ENCODE measurements at places on chromosomes 3 and 15.

GRCh38 chr3:58071480-58071971, 63.3 kb downstream of the FLNB start:
- DNase-seq: no peak

- no peak for DNase-seq
Measured at GRCh38 chr3:168416446-168416845, 320.7 kb upstream of the GOLIM4 start.

DNA sequence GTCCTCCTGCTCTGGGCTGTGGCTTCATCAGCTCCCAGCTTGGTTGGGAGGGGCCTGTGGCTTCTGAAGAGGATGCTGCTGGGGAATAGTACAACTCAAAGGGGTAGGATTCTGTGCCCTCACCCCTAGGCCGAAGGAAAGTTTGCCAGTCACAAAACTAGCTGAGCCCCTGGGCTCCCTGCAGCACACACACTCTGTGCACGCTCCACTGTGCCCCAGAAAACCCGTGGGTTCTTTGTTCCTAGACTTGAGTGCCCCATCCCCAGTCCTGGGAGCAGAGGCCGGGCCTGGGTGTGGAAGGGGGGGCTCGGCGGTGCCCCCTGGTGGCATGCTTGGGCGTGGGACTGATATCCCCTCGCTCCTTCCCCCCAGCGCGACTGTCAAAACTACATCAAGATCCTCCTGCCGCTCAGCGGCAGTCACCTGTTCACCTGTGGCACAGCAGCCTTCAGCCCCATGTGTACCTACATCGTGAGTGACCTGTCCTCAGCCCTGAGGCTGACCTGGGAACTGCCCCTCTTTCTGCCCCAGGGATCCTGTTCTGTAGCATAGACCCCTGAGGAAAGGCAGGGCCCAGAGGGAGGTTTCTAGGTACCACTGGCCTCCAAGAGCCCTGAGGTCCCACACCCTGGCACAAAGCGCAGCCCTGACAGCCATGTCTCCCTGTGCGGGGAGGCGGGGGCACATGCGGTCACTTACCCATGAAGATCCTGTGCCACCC, 14.2 kb downstream of the CIB1 start:
- DNase-seq: peak; percentile 16

DNA sequence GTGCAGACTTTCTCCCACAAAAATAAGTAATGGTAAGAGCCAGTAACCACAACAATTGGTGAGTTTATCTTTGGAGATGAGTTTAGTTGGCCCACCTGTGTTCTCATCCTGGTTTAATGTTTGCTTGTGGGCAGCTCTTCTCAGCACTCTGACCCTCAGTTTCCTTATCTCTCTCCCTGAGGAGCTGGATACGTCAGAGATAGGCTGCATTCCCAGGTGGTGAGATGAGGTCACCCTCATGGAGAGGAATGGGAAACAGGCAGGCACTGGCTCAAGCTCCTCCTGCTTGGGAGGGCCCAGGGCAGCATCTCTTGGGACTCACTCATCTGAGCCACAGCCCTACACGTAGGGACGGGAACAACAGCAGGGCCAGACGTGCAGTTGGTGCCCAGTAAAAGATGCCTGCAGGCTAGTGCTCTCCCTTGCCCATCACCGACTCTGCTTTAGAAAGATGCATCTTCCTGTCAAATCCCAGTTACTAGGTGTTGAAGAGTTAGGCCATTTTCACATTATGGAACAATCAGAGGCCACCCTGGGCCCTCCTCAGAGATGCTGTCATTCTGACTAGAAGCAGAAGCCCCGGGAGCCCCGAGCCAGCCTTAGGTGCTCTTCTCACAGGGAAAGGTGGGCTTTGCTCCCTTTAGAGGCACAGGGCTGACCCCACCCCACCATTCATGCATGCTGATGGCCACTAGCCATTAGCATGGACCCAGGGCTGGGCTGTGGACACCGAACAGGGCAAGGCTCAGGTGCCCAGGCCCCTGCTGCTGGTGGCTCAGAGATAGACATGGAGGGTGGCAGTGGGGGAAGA, 59.7 kb downstream of the GRIP2 start:
- DNase-seq: no peak

- no peak for DNase-seq
Measured at GRCh38 chr3:49674497-49674983, 389 bp downstream of the APEH start.

GRCh38 chr15:43215961-43216360, 4.9 kb downstream of the EPB42 start:
- DNase-seq: no peak

GRCh38 chr3:53219895-53220483, 35.8 kb downstream of the TKT start:
- peak; percentile 61 for DNase-seq

DNA sequence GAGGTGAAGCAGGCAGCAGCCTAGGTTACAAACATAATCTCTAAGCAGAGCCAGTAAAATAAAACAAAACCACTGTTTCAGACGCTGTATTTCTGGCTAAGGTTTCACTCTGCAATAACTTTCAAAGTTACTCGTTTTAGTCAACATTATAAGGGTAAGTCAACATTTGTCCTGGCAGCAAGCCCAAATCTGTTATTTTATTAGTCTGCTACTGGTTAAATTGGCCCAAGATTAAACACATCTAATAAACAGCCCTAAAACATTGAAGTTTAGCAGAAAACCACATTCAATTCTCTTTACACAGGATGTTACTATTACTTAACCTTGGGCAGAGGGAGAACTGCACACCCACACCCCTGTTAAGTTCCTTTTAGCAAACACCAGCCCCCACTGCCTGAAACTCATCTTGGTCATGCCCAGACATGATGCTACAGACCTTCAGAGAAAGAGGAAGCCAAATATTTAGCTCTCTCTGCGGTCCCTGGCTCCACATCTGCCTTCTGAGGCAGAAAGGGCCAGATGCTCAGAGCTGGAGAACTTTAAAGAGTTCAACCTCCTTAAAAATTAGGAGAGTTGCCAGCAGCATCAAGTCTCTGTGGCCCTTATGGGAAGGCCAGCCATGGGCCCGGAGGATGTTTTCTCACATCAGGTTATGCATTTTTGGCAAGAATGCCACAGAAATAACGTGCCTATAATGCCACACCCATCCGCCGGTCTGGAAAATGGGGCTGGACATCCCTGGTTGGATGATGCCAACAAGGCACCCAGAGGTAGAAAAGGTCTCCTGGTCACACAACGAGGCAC, 17.9 kb downstream of the ARHGEF3 start:
- DNase-seq: peak; percentile 50

GRCh38 chr3:60957541-60957940, 293.7 kb downstream of the FHIT start:
- no peak for DNase-seq

DNA sequence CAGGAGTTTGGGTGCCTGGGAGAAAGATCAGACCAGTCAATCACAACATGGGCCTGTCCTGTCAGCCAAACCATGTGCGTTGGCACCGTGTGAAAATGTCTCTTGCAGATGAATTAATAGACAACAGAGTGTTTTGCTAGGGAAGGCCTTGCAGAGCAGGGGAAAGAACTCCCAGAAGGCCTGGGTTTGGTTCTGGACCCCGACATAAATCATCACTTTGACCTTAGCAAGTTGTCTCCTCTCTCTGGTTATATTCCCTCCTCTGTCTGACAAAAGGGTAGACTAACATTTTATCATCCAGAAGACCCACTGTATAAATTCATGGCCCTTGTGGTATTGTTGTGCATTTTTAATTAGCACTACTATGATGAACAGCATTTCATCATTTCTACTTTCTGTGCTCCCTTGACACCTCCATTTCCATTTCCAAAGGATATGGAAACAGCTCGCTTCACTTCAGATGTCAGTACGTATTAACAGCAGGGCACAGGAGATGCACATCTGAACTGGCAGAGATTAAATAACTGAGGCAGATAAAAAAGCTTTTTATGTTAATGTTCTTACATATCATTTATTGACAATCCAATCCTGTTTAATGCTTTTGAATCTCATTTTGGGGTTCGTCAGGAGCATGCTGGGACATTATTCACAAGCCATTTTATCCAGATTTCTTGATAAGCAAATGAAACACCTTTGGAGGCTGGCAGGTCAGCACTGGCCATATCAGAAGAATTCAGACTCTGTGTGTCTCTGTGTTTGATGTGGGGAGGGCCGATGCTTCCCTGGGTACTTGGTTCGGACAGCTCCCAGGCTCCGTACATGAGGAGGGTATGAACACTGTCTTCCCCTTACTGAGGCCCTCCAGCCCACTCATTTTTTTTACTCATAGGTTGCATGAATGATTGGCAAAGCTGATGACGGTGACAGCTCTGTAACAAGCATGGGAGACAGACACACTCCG, 28.2 kb upstream of the IL12A start:
- DNase-seq: no peak

DNA sequence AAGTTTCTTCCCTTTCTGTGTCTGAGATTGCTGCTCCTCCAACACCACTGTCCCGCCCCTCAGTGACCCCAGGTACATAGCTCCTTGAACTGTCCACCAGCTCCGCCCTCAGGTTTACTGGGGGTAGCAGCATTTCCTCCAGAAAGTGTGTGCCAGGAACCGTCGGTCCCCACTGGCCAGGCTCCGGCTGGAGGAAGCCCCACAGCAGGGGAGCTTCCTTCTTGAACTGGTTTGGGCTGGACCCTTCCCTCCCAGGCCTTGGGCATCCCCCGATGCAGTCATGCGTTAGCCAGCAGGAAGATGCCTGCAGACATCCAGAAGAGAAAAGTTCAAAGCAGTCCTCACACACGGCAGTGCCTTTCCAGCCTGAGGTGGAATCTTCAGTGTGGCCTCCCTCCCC, 19.7 kb downstream of the PAK6 start:
- DNase-seq: no peak

DNA sequence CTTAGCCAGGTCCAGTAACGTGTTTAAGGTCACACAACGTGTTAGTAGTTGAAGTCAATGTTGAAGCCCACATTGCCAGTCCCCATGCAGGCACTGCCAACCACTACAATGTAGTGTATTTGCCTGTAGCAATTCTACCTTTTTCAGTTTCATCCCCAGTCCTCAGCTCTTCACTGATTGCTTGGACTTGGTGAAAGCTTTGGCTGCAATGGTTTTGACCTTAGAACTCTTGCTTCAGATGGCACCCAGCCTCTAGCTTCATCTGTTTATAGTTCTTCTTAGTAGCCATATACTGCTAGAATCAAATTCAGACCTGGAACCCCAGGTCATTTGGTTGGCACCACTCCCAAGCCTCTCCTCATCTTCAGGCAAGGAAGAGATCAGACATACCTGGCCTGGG, 345.4 kb upstream of the SEMA6D start:
- no peak for DNase-seq

GRCh38 chr15:33425142-33425541, 114.4 kb downstream of the RYR3 start:
- no peak for DNase-seq

GRCh38 chr3:126872701-126873342, 110.1 kb upstream of the PLXNA1 start:
- no peak for DNase-seq

DNA sequence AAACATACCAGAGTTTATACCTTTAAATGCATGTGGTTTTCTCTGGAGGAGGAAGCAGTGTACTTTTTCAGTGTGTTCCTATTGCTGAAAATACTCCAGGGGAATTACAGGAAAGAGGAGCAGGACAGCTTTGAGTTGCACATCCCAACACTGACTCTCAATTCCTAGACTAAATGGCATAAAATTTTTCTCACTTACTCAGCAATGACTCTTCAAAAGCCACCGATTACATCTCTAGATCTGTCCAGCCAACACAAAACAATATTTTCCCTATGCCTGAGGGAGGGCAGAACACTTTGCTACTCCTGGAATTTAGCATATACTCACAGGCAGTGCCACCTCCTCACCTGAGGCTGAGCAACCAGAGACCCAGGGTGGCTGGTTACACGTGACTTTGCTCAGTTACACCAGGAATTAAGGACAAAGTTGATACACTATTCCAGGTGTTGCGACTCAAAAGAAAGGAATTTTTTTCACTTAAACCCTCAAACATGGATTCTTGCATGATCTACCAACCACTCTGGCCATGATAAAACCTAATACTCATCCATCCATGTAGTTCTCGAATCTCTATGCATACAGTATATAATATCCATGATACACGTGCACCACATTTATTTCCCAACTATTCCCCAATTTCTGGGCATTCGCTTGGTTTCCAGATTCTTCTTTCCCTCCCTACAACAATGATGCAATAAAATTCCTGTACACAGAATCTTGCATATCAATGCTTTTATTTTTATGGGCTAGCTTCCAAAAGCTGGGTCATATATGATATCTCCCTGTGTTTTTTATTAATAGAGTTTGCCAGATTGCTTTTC, 194.6 kb downstream of the THRB start:
- no peak for DNase-seq

DNA sequence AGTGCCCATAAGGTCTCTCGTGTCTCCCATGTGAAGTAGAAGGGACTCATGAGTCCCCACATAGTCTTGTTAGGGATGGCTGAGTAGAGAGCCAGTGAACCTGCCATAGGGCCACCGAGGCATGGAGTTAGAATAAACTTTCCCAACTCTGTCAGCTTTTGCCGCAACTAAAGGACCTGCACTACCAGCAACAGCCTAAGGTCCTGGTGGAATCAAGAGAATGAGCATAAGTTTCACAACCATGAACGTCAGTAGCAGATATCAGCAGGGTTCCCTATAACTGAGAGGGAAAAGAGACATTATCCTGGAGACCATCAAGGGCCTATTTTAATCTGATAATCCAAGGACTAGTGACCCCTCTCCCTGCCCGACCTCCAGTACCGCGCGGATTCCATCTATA, 60.3 kb upstream of the FNDC3B start:
- no peak for DNase-seq

- DNase-seq: no peak
Measured at GRCh38 chr3:115831864-115832263, 208.6 kb downstream of the GAP43 start.

DNA sequence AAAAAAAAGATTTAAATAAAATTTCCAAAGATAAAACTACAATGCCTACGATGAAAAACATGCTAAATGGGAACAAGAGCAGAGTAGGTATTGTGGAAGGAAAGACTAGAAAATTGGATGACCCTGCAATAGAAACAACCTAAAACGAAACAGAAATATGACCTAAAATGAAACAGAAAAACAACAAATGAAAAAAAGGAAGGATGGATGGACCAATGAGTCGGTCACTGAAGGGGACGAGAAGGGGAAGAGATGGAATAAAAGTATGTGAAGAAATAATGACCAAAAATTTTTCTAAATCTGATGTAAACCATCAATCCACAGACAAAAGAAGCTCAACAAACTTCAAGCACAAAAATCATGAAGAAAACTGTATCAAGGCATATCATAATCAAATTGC, 44.8 kb downstream of the TBC1D2B start:
- DNase-seq: no peak

DNA sequence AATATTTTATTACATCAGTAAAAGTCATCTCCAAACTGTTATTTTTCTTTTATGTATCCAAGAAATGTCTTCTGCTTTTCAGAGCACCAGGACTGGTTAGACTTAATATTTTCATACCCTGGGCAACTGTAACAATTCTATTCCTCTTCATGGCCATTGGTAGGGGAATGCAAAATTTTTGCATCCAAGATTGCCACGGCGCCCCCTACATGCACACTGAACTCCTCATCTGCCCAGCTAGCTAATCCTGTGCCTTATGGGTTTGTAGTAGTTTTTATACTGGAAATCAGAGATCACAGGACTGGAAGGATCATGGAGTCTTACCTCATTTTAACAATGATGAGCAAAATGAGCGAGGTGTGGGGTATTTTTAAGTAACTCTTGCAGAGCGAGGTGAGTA, 74.2 kb downstream of the CRTC3 start:
- DNase-seq: no peak

GRCh38 chr3:185733980-185734724, 90.7 kb downstream of the IGF2BP2 start:
- no peak for DNase-seq

All from activated CD4-positive, CD25-positive, alpha-beta regulatory T cell (primary cell).